ENCODE measurements at places on chromosomes 2 and 18.

GRCh38 chr2:167271932-167272331, 383.7 kb downstream of the XIRP2 start:
- DNase-seq: no peak

- no peak for DNase-seq
Measured at GRCh38 chr18:32668956-32669355, 103.9 kb downstream of the KLHL14 start.

GRCh38 chr2:11812466-11813248, 66.2 kb downstream of the LPIN1 start:
- no peak for DNase-seq

DNA sequence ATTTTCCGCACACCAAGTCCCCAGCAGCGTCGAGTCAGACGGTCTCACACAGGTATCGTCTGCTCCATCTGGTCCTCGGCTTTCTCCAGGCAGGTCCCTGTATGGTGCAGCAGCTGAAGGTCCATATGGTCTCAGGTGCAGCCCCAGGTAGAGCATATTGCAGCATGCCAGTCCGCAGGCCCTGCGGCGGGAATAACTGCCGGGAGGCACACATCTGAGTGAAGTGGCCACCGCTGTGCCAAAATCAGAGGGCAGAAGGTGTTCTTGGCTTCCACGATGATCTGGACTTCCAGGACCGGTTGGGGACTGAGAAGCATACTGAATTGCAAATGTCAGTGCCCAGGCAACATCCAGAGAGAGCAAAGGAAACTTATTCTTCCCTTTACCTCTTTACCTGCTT, 320.3 kb downstream of the RNF144A start:
- no peak for DNase-seq

DNA sequence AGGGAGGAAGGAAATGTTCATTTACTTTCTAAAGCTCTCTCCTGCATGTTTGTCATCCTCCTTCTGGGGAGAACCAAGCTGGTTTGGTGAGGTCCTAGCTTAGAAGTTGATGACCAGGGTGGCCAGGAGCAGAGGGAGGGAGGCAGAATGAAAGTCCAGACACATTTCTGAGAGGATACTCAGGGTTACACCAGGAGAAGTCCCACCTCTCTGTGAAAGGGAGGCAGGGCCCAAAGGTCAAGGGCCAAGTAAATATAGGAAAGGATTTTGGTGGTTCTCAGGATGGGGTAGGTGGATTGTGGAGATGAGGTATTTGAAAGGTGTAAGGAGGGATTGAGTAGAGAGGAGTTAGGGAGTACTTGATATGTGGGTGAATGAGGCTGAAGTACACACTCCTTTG, 58.0 kb upstream of the FBXO11 start:
- DNase-seq: no peak

DNA sequence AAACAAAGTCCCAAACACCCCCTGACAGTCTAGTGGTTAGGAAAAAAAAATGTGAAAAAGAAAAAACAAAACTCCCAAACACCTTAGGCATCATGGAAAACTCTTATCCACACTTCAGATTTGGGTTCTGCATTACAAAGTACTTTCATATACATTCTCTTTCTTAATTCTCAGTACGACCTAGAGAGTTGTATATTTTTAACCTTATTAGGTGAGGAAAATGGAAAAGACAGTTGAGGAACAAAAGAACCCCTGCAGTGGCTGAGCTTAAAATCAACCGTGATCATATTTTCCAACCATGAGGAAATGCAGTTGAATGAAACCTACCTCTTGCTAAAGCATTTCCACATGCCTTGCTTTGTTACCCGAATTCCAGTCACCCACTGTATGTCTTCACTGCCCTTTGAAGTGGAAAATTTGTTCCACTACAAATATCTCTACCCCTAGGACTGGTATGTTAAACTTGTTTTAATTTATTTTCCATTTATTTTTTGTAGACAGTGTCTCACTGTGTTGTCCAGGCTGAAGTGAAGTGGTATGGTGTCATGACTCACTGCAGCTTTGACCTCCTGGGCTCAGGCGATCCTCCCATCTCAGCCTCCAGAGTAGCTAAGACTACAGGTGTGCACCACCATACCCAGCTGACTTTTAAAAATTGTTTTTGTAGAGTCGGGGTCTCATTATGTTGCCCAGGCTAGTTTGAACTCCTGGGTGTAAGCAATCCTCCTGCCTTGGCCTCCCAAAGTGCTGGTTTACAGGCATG, 56.9 kb upstream of the LPIN2 start:
- DNase-seq: no peak

- DNase-seq: no peak
Measured at GRCh38 chr2:44618251-44619023, 256.7 kb downstream of the CAMKMT start.

- no peak for DNase-seq
Measured at GRCh38 chr2:401019-401679, 113.3 kb upstream of the ALKAL2 start.

GRCh38 chr2:187842978-187843847, 289.0 kb upstream of the TFPI start:
- no peak for DNase-seq

DNA sequence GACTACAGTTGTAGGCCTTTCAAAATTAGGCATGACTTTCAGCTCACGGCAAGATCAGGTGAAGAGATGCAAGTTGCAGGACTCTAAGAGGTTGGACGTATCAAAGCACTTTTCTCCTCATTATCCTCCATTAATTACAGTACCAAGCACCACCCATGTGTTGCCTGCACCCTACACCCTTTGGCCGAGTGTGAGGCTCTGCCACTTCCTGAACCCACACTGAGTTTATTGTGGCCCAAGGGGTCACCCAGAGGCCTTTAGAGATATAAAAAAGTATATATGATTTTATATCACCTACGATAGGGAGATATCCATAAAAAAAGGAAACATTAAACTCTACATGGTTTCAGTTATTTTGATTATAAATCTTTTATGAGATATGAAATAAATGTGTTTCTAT, 2.8 kb downstream of the UGT1A8 start:
- DNase-seq: no peak

GRCh38 chr2:63300835-63301234, 250.2 kb downstream of the OTX1 start:
- DNase-seq: no peak

DNA sequence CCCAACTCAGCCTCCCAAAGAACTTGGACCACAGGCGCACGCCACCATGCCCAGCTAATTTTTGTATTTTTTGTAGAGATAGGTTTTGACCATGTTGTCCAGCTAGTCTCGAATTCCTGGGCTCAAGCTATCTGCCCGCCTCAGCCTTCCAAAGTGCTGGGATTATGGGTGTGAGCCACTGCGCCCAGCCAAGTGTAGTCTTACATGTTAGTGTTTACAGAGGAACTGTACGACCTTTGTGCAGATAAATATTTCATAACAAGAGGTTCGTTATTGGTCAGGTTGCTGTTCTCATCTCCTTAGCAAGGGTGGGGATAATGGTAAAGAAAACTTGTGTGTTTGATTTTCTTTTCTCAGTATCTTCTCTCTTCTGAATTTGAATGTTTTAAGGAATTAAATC, 46.5 kb downstream of the RALBP1 start:
- no peak for DNase-seq

- no peak for DNase-seq
Measured at GRCh38 chr2:1494257-1494656, 81.0 kb downstream of the TPO start.

- no peak for DNase-seq
Measured at GRCh38 chr2:62404913-62405312, 101.1 kb downstream of the TMEM17 start.

DNA sequence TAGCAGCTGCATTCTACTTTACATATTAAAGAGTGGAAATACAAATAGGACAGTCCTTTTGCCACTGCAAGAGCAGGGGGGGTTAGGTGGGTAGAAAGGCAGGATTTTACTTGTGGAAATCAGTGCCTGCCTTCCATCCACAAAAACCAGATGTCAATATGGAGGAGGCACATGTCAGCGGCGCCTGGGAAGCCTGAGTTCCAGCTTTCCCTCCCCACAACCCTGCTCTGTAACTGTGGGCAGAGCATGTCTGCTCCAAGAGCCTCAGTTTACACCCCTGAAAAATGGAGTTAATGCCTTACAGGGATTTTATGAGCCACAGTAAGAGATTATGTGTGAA, 32.9 kb downstream of the STEAP3 start:
- no peak for DNase-seq

GRCh38 chr2:126901459-126901858, 2.8 kb downstream of the TEX51 start:
- DNase-seq: no peak

- DNase-seq: no peak
Measured at GRCh38 chr2:143125717-143126116, 3.5 kb upstream of the ARHGAP15 start.

GRCh38 chr18:35513181-35513936, 15.6 kb upstream of the INO80C start:
- DNase-seq: no peak

- DNase-seq: no peak
Measured at GRCh38 chr18:9753846-9754245, 45.7 kb downstream of the RAB31 start.

DNA sequence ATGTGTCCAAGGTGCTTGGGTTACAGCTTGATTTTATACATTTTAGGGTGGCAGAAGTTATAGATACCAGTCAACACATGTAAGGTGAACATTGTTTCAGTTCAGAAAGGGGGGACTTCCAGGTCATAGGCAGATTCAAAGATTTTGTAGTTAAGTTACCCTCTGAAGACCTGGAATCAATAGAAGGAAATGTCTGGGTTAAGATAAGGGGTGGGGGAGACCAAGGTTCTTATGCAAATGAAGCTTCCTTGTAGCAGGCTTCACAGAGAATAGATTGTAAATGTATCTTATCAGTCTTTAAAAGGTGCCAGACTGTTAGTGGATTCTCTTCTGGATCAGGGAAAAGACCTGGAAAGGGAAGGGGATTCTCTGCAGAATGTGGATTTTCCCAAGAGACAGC, 42.4 kb downstream of the BMPR2 start:
- DNase-seq: no peak

DNA sequence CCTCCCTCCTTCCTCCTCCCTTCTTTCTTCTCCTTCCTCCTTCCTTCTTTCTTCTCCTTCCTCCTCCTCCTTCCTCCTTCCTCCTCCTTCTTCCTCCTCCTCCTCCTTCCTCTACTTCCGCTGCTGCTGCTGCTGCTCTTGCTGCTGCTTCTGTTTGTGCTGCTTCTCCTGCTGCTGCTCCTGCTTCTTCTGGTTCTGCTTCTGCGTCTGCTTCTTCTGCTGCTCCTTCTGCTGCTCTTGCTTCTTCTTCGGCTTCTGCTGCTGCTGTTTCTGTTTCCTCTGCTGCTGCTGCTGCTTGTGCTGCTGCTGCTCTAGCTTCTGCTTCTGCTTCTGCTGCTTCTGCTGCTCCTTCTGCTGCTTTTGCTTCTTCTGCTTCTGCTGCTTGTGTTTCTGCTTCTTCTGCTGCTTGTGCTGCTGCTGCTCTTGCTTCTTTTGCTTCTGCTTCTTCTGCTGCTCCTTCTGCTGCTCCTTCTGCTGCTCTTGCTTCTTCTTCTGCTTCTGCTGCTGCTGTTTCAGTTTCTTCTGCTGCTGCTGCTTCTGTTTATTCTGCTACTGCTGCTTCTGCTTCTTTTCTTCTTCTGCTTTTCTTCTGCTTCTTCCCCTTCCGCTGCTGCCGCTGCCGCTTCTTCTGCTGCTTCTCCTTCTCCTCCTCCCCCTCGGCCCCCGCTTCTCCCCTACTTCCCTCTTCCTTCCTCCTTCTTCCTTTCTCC, 8.6 kb downstream of the SNRNP27 start:
- no peak for DNase-seq

- DNase-seq: no peak
Measured at GRCh38 chr2:73260338-73260984, 23.8 kb downstream of the FBXO41 start.

GRCh38 chr18:27276479-27276878, 91.4 kb upstream of the CHST9 start:
- no peak for DNase-seq

GRCh38 chr2:128313931-128314347, 4.7 kb downstream of the HS6ST1 start:
- peak; percentile 2 for DNase-seq

- no peak for DNase-seq
Measured at GRCh38 chr18:11154368-11154989, 5.1 kb upstream of the PIEZO2 start.

GRCh38 chr2:219109471-219109870, 48.8 kb upstream of the IHH start:
- DNase-seq: peak; percentile 5

DNA sequence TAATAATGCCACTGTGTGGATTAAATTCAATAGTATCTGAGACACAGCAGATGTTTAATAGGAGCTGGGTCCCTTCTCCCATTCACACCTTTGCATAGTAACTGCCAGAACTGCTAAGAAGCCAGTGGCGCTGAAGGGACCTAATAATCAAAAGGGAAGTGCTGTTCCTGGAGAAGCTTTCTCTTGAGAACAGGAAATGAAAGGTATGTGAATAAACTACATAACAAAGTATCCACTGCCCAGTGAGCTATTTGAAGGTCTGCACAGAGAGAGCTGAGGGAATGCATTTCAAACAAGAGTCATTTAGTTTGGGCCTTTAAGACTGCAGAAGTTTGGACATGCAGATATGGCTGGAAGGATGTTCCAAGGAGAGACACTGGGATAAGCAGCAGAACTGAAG, 56.1 kb upstream of the KIDINS220 start:
- DNase-seq: no peak

DNA sequence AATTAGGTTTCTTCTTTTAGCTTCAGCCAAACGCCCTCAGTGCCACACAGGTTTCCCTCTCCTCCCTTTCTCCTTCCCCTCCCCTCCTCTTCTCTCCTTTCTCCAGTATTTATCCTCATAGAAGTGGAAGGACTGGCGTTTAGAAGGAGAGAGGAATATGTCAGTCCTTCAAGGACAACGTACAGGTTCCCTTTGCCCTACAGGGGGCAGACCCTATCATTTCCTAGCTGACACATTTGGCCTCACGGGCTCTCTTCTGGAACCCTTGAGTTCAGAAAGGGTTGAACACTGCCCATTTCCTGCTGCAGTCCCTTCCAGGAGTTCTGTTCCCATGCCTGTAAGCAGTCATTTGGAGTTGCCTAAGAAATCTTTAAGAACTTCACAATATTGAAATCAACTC, 46.1 kb downstream of the CDCA7 start:
- DNase-seq: no peak

DNA sequence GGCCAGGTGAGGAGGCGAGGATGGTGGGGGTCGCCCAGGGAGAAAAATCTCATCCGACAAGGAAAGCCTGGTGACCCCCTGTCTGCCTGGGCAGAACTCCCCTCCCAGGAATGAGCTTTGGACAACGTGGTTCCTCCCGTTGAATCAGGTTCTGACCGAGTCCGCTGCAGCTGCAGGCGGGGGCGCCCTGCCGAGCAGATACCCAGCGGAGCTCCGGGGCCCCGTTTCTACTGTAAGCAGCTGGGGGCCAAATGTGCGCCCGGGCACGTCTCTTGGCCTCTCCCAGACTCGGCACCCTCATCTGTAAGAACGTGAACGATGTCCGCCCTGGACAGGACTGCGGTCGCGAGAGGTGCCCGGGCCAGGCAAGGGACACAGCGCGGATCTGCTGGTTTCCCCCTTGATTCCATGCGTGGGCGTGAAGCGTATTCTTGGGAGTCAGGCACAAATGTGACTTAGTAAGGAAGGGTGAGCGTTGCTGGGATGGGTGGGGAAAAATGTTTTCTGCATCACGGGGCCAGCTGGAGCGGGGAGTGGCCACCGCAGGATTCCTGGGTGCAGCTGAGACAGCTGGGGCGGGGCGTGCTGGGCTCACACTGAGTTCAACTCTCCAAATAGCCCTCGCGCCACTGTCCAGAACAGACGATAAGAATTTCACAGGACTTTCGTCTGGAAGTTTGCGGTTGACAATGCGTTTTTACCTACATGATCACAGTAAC, 20.2 kb upstream of the TUBB6 start:
- no peak for DNase-seq

GRCh38 chr2:39686456-39686855, 20.7 kb downstream of the TMEM178A start:
- no peak for DNase-seq

- DNase-seq: no peak
Measured at GRCh38 chr2:28283861-28284260, 108.8 kb upstream of the FOSL2 start.

Data from T-helper 2 cell treated with Interferon-gamma antibody and Interleukin-4, amounts not matched to agents 5 μg/mL and 100 μg/mL, for 36 hours (primary cell).